Non-pigmented ciliary epithelial cell (primary cell): ENCODE measurements at places on chromosomes 1 and 21.

GRCh38 chr1:116927049-116927798 lies 17.5 kb downstream of the PTGFRN start:
- no peak for DNase-seq

GRCh38 chr1:6093071-6093470 lies 47.4 kb downstream of the KCNAB2 start:
- DNase-seq, result no peak

GRCh38 chr1:53378932-53379661 lies 51.2 kb upstream of the LRP8 start:
- DNase-seq, result no peak

GRCh38 chr1:172951730-172952365 lies 98.9 kb downstream of the TNFSF18 start:
- DNase-seq, result no peak

DNA sequence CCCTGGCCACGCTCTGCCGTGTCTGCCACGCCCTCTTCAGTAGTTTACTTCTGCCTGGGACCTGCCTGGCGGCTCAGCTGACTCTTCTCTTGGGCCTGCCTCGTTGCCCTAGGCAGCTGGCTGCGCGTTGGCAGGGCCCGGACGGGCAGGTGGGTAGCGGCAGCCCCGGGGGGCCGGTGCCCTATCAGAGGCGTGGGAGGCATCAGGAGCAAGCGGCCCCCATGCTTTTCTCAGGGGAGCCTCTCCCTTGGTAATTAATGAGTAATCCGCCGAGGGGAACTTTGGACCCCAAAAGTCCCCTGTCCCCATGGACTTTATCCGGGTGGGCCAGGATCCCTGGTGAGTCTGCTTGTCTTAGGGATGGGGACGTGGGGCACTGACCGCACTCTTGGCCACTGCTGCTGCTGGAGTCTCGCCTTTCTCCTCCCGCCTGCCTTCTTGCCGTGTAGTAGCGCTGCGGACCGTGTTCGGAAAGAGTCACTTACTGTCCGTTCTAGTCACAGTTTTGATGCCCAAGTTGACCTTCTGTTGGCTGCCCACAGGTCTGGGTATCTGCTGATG lies 22.7 kb downstream of the SKI start:
- DNase-seq, result no peak

- DNase-seq, result no peak
Measured at GRCh38 chr1:207069061-207069460, 16.0 kb downstream of the PFKFB2 start.

GRCh38 chr1:162873671-162874666 lies 13.0 kb upstream of the CCDC190 start:
- DNase-seq, result peak; percentile 86

- peak; percentile 72 for DNase-seq
Measured at GRCh38 chr1:178726087-178726517, 1.1 kb downstream of the RALGPS2 start.

DNA sequence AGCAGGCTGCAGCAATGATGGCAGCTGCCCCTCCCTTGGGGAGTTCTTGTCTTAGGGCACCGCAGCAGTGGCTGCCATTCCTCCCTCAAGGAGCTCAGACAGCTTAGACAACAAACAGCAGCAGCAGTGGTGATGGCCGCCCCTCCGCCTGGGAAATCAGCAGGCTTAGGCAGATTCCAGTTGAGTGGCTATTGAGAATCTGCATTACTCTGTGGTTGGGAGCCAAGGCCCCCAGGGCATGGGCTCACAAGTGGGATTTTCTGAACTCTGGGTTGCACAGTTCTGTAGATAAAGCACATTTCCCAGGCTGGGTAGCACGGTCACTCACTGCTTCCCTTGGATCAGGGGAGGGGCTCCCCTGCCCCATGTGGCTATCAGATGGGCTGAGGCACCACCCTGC lies 1280.7 kb upstream of the TMPRSS15 start:
- no peak for DNase-seq

DNA sequence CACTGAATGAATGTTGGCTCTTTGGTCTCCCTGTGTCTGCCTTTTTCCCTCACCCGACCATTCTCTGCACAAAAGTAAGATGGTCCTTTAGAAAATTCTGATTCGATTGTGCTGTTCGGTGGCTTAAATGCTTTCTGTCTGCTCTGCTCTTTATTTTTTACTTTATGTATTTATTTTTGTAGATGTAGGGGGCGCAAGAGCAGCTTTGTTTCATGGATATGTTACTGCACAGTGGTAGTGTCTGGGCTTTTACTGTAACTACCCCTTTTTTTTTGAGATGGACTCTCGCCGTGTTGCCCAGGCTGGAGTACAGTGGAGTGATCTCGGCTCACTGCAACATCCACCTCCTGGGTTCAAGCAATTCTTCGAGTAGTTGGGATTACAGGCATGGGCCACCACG lies 15.7 kb downstream of the NLRP3 start:
- no peak for DNase-seq
